ENCODE measurements at places on chromosomes 13 and 19.

- DNase-seq, result no peak
Measured at GRCh38 chr19:31072451-31072850, 276.8 kb downstream of the TSHZ3 start.

DNA sequence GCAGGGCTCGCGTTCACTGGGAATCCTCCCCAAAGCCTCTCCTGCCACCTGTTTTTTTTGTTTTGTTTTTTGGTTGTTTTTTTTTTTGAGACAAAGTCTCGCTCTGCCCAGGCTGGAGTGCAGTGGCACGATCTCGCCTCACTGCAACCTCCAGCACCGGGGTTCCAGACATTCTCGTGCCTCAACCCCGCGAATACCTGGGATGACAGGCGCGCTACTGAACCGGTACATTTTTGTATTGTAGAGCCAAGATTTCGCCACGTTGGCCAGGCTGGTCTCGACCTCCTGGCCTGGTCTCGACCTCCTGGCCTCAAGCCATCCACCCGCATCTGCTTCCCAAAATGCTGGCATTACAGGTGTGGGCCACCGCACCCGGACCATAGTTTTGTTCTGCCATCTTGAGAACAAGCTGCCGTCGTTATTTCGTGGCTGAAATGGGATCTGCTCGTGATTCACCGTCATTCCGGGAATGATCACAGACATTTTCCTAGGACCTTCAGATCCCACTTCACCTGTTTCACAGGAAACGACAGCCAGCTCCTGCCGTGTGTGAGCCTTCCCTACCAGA lies 46.8 kb downstream of the OXGR1 start:
- DNase-seq, result no peak

DNA sequence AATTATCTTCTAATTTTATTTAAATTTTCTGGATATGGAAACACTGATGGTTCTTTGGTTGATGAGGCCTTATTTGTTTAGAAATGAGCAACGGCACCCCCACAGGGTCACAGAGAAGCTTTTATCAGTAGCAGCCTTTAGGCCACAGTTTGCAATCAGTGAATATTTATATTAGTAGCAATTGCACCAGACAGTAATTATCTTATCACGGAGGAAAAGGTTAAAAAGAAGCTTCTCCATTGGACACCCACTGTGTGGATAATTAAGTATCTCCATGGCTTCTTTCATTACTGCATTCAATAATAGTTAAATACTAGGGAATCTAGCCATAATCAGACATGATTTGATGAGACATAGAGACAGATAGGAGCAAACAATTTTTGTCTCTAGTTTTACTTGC lies 2099.2 kb upstream of the PCDH20 start:
- DNase-seq, result no peak

- DNase-seq, result no peak
Measured at GRCh38 chr13:20351281-20352022, 119.3 kb upstream of the GJB6 start.

- peak; percentile 47 for DNase-seq
Measured at GRCh38 chr19:50607874-50608785, 31.6 kb downstream of the SYT3 start.

DNA sequence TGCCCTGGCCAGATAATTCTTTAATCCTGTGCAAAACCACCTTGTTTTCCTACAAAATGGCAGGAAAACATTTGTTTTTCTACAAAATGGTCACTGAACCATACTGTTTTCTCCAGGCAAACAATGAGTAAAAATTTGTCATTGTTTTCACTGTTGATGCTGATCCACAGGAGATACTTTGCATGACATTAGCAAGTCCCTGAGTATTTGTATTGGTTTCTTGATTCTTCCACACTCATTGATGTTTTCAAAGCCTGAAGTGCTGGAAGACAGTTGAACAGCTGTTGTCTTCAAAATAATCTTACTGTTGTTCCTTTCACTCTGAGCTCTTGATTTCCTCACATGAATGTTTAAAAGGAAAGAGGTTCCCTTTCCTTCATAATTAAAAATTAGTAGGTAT lies 123.1 kb upstream of the HTR2A start:
- DNase-seq, result no peak

GRCh38 chr13:43776501-43777079 lies 10.2 kb downstream of the ENOX1 start:
- no peak for DNase-seq

DNA sequence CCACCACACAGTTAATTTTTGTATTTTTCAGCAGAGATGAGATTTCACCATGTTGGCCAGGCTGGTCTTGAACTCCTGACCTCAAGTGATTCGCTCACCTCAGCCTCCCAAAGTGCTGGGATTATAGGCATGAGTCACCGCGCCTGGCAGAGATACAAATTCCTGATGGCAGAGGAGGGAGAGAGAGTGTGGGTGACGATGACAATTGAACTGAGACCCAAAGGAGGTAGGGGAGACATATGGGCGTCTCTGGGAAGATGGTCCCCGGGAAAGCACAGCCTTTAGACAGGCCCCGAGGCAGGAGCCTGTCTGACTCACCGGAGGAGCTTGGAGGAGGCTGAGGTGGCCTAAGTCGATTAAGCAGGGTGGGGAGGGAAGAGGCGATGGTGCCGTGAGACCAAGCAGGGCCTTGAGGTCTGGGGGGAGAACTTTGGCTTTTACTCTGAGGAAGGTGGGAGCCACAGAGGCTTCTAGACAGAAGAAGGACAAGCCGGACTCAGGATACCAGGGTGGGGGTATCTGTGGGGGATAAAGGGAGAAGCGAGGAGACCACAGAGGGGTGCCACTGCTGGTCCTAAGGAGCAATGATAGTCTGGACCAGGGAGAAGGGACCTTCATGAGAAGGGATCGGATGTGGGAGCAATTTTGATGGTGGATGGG lies 38.2 kb downstream of the ARRDC2 start:
- no peak for DNase-seq

- DNase-seq, result no peak
Measured at GRCh38 chr19:36488118-36488845, 1.1 kb downstream of the ZNF566 start.

- DNase-seq, result peak; percentile 56
Measured at GRCh38 chr13:78121459-78122348, 203.1 kb upstream of the EDNRB start.

DNA sequence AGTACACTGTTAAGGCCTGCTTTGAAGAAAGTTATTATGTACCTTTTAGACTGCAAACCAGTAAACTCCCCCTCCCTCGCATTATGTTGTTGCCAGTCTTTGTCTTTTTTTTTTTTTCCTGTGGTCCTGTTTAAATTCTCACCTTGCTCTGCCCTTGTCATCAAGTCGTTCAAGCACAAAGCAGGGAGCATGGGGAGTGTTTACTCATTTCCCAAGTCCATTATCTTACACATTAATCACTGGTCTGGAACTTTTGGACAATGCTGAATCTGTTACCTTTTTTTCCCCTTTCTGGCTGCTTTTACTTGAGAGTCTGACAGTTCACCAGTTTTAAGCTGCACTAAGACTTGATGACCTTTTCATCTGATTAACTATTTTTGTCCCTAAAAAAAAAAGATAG lies 108.2 kb downstream of the DACH1 start:
- no peak for DNase-seq

DNA sequence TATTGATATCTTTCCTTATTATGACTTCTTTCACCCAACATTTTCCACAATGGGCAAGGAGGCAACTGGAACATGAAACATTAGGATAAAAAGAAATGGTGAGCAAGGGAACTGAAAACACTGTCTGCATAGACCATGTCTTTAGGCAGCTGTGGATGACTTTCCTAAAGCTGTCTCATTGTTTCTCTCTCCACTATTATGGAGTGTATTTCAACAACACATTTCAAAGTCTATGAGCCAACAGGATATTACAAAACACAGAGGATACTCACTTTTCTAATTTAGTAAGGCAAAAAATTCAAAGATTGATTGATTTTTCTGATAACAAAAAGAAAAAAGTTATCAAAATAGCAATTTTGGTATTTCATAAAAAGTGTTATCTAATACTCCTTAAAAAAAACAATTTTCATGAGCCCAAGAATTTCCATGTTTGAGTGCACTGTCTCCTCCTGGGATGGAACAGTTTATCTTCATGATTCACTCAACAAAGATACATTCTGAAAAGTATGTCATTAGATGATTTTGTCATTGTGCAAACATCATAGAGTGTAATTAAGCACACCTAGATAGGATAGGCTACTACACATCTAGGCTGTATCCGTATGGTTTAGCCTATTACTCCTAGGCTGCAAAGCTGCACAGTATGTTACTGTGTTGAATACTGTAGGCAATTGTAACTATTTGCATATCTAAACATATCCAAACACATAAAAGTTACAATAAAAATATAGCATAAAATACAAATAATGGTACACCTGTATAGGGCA lies 1568.4 kb downstream of the SLITRK5 start:
- no peak for DNase-seq

DNA sequence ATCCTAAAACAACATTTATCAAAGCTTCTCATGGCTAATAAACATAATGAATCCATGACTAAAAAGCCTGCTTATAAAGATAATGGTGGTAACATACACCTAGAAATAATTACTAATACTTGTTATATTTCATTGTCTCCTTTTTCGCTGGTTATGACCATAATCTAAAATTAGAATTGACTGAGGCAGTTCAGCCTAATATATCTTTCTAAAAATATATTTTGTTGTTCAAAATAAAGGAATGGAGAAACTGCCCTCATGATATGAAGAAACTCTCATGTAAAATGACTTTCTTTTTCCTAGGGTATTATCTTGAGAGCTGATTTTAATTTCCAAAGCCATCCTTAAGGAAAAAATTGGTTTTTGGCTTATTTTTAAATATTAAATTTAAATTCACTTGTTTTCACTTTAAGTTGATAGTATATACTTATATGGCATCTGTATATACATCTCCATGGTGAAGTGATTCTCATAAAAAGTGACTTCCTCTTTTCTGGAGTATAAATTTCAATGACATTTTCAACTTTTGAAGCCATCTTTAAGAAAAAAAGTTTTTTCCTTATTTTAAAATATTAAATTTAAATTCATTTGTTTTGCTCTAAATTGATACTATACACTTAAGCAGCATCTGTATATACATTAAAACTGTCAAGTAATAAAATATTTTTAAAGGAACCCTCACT lies 204.6 kb downstream of the VWA8 start:
- DNase-seq, result no peak

DNA sequence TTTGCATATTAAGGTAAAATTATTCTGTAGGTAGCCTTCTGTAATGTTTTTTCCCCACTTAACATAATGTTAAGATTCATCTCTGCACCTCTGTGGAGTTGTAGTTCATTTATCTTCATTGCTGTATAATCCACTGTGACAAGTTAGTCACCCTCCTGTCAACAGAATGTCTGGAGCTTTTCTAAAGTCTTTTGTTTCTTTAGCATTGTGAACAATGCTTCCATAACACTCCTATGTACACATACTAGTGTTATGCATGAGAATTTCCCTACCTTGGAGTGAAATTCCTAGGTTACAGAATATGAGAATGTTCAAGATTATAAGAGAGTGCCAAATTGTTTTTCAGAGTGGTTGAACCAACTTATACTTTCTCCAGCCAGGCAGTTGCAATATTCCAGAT lies 113.5 kb downstream of the COG6 start:
- DNase-seq, result no peak

- no peak for DNase-seq
Measured at GRCh38 chr13:87536499-87536898, 134.7 kb upstream of the SLITRK5 start.

DNA sequence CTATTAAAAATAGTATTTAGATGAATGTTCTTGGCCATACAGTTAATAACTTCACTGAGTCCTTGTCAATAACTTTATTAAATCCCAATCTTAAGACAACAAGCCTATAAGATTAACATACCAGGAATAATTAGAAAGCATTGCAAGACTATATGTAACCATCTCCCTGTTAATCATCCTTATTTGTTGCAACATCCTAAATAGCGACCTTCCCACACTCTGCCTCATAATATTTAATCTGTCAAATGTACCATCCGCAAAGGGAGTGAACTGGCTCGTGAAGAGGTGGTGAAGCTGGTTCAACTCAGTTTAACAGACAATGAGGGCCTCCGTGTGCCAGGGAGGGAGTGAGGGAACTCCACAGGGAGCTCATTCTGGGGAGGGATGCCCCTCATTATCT lies 33.9 kb downstream of the KL start:
- no peak for DNase-seq

GRCh38 chr13:102323505-102323904 lies 78.3 kb downstream of the FGF14 start:
- no peak for DNase-seq

- no peak for DNase-seq
Measured at GRCh38 chr19:50723069-50723468, at the start of gene CLEC11A. Gene CLEC11A (plus strand): TSS chr19:50723364. CDS start chr19:50723526, 162 bp downstream.

DNA sequence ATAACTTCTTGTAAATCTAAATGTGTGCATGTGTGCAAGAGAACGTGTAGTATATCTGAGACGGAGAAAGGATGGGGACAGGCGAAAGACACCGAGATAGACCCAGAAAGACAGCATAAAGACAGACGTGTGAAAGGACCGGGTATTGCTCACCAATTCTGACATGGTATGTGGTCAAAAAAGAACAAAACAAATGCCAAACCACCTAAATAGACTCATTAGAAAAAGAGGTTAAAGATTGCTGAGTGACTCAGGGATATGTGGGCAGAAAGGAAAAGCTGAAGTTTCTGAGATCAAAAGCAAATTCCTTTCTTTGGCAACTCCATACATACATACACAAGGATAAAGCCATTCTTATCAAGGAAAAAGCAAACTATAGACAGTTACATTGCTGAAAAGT lies 179.7 kb upstream of the TSC22D1 start:
- no peak for DNase-seq

GRCh38 chr13:26185720-26186117 lies 36.4 kb downstream of the RNF6 start:
- DNase-seq, result no peak

DNA sequence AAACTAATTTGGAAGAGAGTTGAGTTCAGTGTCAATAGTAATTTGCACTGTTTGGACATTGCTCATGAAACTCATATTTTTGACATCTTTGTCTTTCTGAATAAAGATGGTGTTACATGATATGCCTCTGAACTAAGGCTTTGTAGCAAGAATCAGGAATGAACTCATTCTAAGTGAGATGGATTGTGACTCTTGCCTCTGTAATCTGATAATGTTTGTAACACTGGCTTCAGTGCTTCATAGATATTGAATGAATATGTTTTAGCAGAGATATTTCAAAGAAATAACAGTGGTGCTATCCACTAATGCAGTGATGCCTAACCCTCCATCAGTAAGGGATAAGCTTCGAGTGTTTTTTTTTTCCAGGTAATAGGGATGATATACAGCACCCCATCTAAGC lies 32.9 kb downstream of the TEX26 start:
- no peak for DNase-seq

GRCh38 chr13:66673401-66673800 lies 556.7 kb downstream of the PCDH9 start:
- DNase-seq, result no peak

Data from CD4-positive, alpha-beta T cell treated with Interleukin-4 for 4 hours (primary cell).